Fibroblast of the aortic adventitia (primary cell): ENCODE measurements at places on chromosomes 13 and 19. TPM values are rescaled to one million over a fixed set of nuclear protein-coding genes. Genes with fewer than 3 reads are reported as not detected.

Gene SIAH3
- not detected in 2 replicates for total RNA-seq

Gene PRODH2
- not detected in 2 replicates for total RNA-seq

Gene GRK1
- not detected in 2 replicates for total RNA-seq

Gene FPR2
- total RNA-seq, result not detected in 2 replicates

Gene KCNC3
- total RNA-seq, result not detected in 2 replicates

Gene ZNF547
- total RNA-seq, result 2.5 and 4.1 TPM in 2 replicates

Gene LHFPL6
- 45.2 and 109 TPM in 2 replicates for total RNA-seq

Gene C19orf73
- 0.41 and 0.54 TPM in 2 replicates for total RNA-seq

Gene DIRAS1
- 3.9 and 14.9 TPM in 2 replicates for total RNA-seq

Gene TDRD12
- 0.36 TPM in 1 of 2 replicates, not detected in the other for total RNA-seq

Gene PLK5
- not detected in 2 replicates for total RNA-seq

GRCh38 chr19:11179716-11180297 lies 17.5 kb downstream of the KANK2 start:
- DNase-seq, result no peak

DNA sequence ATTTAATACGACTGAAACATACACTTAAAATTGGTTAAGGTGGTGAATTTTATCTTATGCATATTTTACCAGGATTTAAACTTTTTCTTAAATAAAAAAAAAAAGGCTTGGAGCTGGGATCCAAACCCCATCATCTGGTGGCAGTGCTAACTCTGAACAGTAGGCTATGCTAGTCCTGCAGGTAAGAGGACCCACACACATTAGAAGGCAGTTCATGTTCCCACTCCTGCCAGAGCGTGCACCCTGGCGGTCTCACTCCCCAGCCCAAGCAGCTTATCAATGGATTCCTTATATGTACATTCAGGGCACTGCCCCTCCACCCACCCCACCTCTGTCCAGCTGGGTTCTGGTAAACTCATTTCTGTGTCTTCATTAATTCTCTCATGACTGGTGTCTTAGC lies 31.3 kb upstream of the CEBPA start:
- DNase-seq, result no peak

GRCh38 chr13:111123649-111124048 lies 8.5 kb downstream of the ARHGEF7 start:
- DNase-seq, result no peak

DNA sequence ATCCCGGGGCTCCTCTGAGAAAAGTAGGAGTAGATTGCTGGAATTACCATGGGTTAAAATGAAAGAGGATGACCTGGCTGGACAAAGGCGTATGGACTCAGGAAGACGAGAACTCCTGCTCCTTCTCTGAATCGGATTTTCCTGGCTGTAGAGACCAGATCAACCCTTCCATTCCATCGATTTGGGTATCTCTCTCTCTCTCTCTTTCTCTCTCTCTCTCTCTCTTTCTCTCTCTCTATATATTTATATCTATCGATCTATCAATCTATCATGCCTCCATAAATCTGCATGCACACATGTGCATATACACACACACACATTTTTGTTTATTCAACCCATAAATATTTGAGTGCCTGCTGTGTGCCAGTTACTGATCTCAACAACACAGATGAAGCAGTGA lies 234.9 kb downstream of the LMO7 start:
- peak; percentile 20 for DNase-seq

DNA sequence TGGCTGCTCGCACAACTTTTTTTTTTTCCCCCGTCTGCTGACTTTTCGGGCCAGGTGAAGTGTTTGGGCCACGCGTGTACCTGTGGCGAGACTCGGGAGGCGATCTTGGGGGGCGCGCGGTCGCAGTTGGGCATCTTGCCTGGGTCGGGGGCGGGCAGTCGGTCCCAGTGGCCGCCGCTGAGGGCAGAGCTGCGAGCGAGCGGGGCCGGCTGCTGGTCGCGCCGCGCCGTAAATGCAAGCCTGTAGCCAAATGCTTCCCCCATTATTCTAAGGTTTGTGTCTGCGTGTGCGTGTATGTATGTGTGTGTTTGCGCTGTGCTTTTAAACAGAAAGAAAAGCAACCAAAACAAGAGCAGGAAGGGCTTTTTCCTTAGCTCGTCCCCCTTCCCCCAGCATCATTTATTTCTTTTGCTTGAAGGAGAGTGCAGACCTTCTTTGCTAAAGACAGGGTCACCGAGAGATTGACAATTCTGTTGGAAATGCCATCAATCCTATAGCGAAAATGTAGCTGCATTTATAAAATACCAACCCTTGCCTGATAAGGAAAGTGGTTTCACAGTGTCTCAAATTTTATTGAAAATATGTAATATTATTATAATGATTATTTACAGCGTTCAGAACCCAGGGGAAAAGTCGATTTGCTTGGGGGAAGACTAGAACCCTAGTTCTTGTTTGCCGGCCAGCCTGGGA lies 143.2 kb upstream of the ZNF536 start:
- DNase-seq, result peak; percentile 4

DNA sequence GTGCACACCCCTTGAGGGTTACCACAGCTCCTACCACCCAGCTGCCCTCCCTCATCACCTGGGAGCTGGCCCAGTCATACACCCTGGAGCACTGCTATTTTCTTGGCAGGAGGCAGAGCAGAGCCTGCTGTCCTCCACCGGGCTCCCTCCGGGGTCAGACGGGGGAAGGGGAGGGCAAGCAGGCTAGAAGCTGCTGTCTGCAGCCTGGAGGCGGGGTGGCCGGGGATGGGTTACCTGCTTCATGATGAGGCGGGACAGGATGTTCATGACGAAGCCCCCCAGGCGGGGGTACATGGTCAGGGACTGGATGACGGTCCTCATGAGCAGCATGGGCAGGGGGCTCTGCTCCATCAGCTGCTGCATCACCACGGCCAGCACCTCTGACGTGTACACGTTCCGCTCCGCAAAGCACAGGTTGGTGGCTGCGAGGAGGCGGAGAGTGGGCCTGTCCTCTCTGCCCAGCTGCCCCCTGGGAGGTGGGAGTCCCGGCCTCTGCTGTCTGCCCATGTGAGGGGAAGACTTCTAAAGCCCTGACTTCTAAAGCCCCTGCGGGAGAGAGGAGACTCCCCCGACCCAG lies 2.7 kb upstream of the RSPH6A start:
- DNase-seq, result no peak

GRCh38 chr13:49610176-49610575 lies 18.1 kb upstream of the ARL11 start:
- DNase-seq, result no peak

GRCh38 chr13:79079351-79079839 lies 326.7 kb downstream of the RBM26 start:
- no peak for DNase-seq

- no peak for DNase-seq
These were observed 107.8 kb downstream of the ELF1 start for GRCh38 chr13:40911341-40911740.

GRCh38 chr13:46655377-46656180 lies 102.6 kb downstream of the LRCH1 start:
- peak; percentile 58 for DNase-seq

DNA sequence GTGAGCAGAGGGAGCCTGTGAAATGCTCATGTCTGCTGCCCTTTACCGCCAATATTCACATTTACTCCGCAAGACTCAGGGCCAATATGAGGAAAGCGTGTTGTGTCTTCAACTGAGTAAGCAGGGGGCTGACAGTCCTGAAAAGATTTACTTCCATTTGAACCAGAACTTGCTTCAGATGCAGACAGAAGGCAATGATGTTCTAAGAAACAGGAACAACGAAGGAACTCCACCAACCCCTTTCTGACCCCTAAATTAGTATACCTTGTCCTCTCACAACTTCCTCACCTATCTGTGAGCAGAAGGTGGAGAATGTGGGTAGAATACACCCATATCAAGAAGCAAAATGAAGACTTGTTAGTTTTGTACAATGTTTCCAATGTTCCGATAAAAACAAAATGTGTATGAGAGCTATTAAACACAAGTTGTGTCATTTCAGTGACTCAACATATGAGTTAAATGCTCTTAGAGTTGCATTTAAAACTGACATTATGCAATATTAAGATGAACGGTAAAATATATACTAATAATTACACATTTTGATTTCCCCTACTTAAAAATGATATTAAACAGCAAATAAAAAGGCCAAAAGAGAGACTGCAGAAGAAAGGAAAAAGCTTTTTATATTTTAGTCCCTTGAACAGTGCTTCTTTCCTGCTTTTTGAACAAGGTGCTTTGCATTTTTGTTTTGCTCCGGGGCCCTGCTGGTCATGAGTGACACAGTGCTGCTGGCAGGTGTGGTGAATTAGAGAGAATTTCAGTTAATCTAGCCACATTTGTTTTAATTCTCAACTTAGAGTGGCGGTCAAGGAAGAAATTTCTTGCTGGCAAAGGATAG lies 16.0 kb downstream of the TMEM272 start:
- no peak for DNase-seq

GRCh38 chr19:887072-887471 lies 5.9 kb downstream of the MED16 start:
- DNase-seq, result no peak

DNA sequence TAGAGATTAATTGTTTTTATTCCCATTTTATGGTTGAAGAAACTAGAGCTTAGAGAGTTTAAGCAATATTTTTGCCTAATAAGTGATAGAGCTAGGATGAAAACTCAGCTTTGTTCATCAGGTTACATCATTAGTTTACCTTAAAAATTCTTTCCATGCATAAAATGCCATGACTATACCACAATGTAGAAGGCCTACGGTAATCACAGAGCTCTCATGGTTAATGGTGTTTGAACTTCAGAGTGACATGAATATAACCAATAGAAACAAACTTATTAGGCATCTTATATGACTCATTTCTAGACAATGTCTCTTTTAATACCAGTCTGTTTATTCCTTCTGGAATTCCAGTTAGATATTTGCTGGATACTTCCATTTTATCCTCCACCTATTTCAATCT lies 78.5 kb downstream of the FGF9 start:
- DNase-seq, result no peak

GRCh38 chr19:50723735-50724521 lies 764 bp downstream of the CLEC11A start:
- no peak for DNase-seq

DNA sequence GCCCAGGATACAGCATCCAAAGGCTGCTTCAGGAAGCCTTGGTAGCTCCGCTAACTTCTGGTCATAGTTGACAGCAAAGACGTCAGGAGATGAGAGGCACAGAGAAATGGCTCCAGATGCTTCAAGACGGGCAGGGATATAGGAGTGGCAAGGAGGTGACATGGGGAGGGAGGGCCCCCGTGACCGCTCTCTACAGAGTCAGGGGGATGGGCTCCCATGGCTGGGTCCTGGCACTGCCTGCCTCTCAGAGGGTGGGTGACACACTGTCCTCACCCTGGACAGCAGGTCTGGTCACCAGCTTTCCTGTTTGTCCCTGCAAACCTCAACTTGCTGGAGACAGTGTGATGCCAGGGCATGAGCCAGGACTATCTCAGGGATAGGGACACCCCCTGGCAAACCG lies 10.3 kb upstream of the ZNF14 start:
- no peak for DNase-seq

- DNase-seq, result no peak
These were observed 148.0 kb upstream of the FNDC3A start for GRCh38 chr13:48827709-48828108.
